PC-3 (cell line): ENCODE measurements at places on chromosomes 7 and 10.

DNA sequence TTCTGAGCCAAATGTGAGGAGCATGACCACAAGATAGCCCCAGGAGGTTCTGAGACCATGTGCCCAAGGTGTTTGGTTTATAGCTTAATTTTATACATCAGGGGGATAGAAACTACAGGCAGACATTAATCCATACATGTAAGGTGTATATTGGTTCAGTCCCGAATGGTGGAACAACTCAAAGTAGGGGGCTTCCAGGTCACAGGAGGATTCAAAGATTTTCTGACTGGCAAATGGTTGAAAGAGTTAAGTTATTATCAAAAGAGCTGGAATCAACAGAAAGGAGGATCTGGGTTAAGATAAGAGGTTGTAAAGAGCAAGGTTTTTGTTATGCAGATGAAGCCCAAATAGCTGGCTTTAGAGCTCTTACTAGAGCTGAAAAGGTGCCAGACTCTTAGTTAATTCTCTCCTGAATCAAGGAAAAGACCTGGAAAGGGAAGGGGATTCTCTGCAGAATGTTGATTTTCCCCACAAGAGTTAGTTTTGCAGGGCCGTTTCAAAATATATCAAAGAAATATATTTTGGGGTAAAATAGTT, 640.0 kb downstream of the IPMK start:
- DNase-seq: no peak

DNA sequence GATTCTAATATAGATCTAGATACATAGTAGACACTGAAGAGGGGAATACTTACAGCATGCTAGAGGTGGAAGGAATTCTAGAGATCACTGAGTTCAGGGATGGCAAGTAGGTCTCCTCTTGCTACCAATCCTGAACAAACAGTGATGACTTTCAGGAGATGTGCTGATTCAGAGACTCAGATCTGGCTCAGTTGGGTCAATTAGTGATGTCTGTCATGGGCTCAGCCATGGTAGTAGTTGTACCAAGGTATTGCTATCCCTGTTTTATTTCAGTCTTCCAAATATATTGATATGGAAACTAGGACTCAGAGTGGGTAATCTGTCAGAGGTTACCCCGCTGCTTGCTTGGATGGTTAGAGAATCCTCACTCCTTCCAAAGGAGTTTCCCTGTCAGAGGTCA, 38.5 kb downstream of the UNC5B start:
- DNase-seq: no peak

DNA sequence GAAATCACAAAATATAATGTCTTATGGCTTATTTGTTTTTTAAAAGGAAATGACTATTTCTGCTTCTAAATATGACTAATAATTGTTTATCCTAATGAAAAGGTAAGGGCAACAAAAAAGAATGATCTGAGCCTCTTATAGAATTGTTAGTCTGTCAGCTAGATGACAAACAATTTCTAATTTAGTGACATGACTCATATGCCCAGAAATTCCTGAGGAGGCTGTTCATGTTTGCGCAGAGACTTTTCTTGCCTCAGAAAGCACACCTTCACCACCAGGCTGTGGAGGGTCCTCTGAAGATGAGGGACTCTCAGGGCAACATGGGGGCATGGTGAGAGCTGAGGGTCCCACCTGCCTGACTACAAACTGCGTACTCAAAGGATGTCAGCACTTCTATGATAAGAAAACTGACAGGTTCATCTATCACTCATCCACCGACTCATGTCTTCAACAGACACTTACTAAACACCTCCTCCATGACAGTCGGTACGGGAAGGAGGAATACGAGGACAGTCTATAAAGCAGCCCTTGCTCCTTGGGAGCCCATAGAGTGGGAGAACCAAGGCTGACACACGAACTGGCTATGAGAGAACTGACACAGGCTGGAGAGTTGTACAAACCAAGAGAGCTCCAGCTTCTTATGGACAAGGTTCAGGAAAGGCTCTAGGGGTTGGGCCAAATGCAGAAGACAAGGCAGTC, 102.0 kb downstream of the PKD1L1 start:
- peak; percentile 93 for DNase-seq

DNA sequence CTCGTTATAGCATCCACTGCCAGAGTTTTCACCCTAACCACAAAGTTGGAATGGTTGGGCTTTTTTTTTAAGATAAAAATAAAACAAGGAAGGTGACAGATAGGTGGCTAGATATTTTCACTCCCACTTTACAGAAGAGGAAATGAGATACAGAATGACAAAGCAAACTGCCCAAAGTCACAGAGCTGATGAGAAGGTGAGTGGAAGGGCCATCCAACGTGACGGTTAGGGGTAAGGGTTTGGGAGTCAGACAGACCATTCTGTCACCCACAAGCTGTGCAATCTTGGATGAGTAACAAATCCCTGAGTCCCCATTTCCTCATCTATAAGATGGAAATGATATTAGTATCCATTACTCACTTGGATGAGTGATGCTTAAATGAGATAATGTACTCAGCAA, 106.9 kb upstream of the PDLIM1 start:
- DNase-seq: no peak

DNA sequence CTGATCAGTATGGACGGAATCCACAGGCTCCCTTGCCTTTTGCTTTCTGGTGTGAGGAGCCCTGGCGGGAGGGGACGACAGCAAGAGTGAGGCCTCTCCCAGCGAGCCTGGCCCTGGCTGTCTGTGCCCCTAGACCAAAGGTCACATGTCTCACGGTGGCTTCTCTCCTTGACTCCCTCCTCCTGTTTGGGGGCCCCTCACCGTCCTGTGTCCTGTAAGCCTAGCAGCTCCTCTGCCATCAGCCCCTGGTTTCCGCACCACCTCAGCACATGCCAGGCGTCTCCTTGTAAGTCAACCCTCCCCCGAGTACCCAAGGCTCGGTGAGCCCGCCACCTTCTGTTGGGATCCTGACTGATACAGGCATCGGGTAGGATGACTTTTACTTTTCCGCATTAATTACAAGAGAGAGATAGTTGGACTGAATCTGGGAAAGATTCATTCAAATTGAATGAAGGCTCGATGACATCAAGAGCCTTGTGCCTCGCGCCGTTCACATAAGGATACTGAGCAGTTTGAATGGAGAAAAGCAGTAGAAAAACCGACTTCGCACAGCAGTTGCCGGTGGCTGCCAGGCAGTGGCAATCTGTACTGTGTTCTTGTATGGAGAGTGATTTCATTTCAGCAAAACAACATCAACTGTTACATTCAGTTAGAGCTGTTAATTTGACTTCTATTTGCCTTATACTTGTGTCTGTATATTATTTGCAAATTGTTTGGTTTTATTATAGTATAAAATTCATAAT, 119.8 kb downstream of the XRCC2 start:
- DNase-seq: no peak

- DNase-seq: no peak
Observed at GRCh38 chr10:100528921-100529474, 673 bp downstream of the NDUFB8 start.

GRCh38 chr10:30176776-30177533, 117.6 kb upstream of the JCAD start:
- DNase-seq: no peak

GRCh38 chr7:100859856-100860255, 7.3 kb upstream of the TRIP6 start:
- DNase-seq: no peak

DNA sequence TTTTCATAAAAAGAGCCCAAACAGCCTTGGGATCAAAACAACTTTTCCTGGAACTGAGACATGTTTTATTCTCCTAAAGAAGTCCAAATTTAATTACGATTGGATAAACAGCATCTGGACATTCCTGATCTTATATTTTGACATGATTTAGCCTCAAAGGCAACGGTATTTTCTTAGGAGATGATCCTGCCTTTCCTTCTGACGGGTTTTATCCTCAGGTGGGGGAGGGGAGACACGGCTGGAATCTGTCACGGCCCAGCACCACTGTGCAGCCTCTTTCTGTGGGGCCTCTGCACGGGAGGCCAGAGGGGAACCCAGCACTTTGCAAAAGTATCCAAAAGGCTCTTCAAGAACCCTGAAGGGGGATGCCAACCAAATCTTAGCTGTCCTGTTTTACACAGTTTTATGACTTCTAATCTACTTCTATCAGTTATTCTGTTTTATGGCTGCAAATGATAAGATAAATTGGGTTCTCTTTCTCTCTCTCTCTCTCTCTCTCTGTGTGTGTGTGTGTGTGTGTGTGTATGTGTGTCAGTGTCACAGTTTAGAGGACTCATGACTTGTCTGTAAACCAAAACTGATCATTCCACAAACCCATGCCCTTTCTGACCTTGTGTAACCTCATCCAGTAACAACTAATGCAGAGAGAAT, 321.1 kb upstream of the NPVF start:
- DNase-seq: no peak

- peak; percentile 49 for DNase-seq
Observed at GRCh38 chr7:101743241-101743994, 74.0 kb upstream of the CUX1 start.

DNA sequence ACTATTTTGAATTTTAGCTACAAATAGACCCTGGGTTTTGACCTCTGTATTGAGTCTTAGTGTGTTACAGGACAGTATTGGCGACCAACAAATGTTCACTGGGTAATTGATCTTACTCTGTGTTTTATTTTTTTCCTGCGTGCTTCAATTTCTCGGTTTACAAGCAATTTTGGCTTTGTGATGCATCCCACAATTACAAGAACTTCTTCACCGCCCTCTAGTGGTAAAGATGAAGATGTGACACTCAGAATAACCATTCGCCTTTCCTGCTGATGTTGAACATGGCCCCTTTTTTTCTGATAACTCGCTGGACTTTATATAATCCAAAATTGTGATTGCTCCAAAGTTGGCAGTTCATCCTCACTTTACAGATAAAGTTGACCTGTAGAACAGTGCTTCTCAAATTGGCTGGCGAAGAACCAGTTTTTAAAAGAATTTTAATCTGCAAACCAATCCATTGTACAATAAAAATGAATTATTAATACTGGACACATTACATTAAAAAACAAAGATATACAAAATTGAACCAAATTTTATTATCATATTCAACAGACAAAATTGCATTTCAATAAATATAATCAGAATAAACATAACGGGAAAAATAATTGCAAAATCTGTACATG, 20.2 kb upstream of the SMC3 start:
- DNase-seq: peak; percentile 71

GRCh38 chr10:63618552-63618951, 97.4 kb downstream of the REEP3 start:
- no peak for DNase-seq

GRCh38 chr10:61733358-61733940, 70.7 kb downstream of the CABCOCO1 start:
- peak; percentile 96 for DNase-seq

DNA sequence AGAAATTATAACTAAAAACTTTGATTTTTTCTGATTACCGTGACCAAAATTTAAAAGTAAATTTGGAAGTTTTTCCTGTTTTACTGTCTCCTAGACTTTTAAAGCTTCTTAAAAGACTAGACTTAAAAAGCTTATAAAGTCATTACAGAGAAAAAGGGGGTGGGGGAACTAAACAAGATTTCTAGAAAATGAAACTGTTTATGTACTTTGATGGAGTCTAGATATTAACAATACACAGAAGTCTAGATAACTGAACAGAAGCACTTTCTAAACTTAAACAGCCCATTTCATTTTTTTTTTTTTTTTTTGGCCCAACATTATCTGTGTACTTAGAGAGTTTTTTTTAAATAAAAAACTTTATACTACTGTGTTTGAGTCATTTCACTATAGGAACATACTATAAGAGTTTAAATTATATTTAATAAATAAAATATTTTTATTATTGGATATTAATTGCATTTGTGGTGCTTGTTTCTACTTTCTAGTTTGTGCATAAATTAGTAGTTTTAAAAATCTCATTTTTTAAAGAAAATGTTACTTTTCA, 98.5 kb downstream of the PHTF2 start:
- no peak for DNase-seq

DNA sequence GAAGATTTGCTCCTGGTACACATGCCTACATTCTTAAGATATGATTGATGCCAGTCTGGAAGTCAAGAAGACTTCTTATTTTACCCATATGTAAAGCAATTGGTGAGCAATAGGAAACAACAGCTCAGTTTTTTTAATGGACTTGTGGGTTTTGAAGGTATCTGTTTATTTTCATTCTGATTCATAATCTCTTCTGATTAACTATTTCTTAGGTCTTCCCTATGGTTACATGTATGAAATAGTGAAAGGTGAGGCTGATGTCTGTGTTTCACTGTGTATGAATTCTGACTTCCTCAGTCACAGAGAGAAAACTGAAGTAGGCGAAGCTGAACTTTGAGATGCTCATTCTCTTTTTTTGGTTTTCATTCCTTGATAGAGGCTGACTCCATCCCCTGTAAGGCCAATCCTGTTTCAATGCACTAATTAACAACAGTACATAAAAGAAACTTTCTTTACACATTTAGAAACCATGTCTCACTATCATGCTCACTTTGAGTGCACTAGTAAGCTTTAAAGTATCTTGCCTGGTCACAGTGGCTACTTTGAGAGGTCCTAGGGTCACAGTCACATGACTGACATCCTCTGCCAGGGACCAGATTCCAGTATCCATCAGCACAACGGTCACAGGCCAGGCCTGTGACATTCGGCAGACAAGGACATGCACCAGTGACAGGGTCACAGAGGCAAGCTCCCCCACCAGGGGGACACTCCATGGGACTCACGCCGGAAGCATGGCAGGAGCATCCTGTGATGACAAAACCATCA, 59.5 kb upstream of the LAMB1 start:
- DNase-seq: peak; percentile 24

DNA sequence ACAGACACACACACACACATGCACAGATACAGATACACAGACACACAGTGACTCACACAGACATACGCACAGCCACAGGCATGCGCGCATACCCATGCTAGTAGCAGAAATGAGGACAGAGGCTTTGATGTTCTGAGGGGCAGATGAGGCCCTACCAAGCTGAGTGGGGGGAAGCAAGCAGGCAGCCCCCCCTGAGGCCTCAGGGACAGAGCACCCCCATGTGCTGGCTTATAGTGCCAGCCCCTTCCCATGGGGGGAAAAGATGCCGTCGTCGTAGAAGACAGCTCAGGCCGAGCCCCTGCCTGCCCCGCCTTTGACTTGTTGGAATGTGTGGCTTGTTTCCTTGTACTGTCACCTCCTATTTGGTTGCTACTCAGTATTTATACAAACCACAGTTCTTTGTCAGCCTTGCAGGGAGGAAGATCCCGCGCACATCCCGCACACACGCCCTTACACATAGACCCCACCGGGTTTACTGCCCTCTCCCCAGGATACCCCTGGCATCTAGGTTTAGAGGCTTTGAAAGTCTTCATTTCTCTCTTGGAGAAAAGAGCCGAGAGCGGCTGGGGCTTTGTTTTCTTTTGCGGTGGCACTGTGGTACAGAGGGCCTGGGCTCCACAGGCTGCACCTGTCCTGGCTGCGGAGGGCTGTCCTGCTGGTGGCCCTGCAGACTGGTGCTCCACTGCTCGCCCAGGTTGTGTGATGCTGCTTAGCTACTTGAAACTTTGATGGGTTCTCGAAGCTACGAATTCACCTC, 112.5 kb downstream of the DOCK1 start:
- no peak for DNase-seq
